ENCODE measurements at places on chromosomes 7 and 10. TPM values are rescaled to one million over a fixed set of nuclear protein-coding genes. Genes with fewer than 3 reads are reported as not detected.

Gene FKBP9
- total RNA-seq, result 134 TPM

Gene GIMAP1
- 1.9 TPM for total RNA-seq

Gene NRCAM
- 171 TPM for total RNA-seq

Gene CCDC3
- total RNA-seq, result 13.0 TPM

Gene FAM221A
- total RNA-seq, result 21.3 TPM

Gene KIAA1217
- 61.4 TPM for total RNA-seq

Gene MCMBP
- 62.0 TPM for total RNA-seq

Gene ELFN1
- 21.5 TPM for total RNA-seq

Gene HMX2
- not detected for total RNA-seq

Gene EBF3
- total RNA-seq, result 28.6 TPM

Gene FEZF1
- total RNA-seq, result 0.27 TPM

Gene THSD7A
- 46.4 TPM for total RNA-seq

Gene LIPN
- total RNA-seq, result not detected

Gene MBL2
- not detected for total RNA-seq

Gene HMX3
- 1.1 TPM for total RNA-seq

Gene FFAR4
- total RNA-seq, result not detected

Gene SLC29A3
- 7.5 TPM for total RNA-seq

Gene AMPH
- 62.7 TPM for total RNA-seq

Gene C10orf67
- total RNA-seq, result 0.11 TPM

Gene WDFY4
- 3.5 TPM for total RNA-seq

Gene UNC5B
- 10.9 TPM for total RNA-seq

Gene C10orf90
- total RNA-seq, result 1.5 TPM

Gene EGR2
- total RNA-seq, result 2.3 TPM

Gene COL26A1
- total RNA-seq, result 6.9 TPM

Gene VENTX
- 0.22 TPM for total RNA-seq

Gene DCLRE1A
- 17.3 TPM for total RNA-seq

Gene ZNF273
- 17.6 TPM for total RNA-seq

Gene MACC1
- 4.3 TPM for total RNA-seq

Gene RARRES2
- 66.2 TPM for total RNA-seq

Gene PRSS37
- not detected for total RNA-seq

Gene MCU
- 36.2 TPM for total RNA-seq

Gene PAPOLB
- 1.5 TPM for total RNA-seq

Gene LIPF
- total RNA-seq, result not detected

Gene WNT16
- total RNA-seq, result 5.6 TPM

Gene RPEL1
- total RNA-seq, result not detected

Gene AASS
- total RNA-seq, result 53.1 TPM

Gene PRR15
- not detected for total RNA-seq

Gene DGKI
- 21.1 TPM for total RNA-seq

Gene LANCL2
- 37.3 TPM for total RNA-seq

Gene NXPH1
- 1.6 TPM for total RNA-seq

Gene UCN3
- total RNA-seq, result not detected

Gene SUN1
- total RNA-seq, result 474 TPM

Gene BAMBI
- total RNA-seq, result 55.9 TPM

Gene RAB18
- 80.2 TPM for total RNA-seq

Gene NPFFR1
- total RNA-seq, result 9.1 TPM

Gene THAP5
- 64.4 TPM for total RNA-seq

Gene BTBD16
- total RNA-seq, result 0.16 TPM

Data from camera-type eye (tissue), 1 donor.